DMS 273 treated with DMSO at 0.1 percent for 48 hours (cell line): ENCODE measurements at places on chromosomes 6 and 20.
A peak's percentile ranks its signal among the peaks of the same experiment; 100 is the strongest.

DNA sequence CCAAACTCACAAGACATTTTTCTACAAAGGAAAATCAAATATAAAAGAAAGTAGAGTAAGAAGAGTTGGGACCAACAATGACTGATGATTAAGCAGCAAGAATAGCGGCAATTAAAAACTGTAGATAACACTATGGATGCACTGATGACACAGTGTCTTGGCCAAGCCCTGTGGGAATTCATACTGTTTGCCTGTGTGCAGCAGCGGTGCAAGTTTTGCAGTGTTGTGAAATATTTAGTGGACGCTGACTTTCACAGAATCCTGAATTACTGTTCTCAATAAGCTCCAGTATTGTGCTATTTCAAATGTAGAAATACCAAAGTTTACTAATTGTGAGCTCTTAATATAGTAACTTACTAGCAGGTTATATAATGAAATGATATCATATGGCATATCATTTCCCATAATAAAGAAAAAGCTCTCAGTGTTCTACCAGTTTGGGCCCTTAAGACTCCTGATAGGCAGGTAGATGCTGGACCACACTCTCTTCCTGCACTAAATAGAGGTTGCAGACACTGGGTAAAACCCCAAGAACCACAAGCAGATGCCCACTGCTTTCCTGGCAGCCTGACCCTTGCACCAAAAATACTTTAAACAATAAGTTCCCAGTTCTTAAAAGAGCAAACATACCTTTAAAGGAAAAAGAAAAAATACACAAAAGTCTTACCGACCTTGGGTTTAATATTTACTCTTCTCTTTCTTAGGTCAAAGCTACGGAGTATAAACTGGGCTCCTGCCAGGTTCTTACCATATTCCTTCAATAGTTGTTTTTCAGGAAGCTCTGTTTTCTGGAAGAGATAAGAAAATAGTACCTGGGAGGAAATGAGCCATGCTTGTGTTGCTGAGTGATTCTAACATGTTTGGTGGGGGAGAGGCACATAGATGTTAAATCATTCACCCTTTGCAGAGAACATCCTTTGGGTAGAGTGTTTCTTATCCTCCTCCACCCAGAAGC, 41.6 kb downstream of the ANKEF1 start:
- no peak for DNase-seq

- DNase-seq, result no peak
These were observed 971.5 kb upstream of the CITED2 start for GRCh38 chr6:140345935-140346334.

GRCh38 chr6:25404693-25405169, 125.6 kb downstream of the CARMIL1 start:
- no peak for DNase-seq

- no peak for DNase-seq
These were observed 505.0 kb upstream of the SLC35B3 start for GRCh38 chr6:8940356-8940755.

GRCh38 chr6:20853828-20854227, 319.6 kb downstream of the CDKAL1 start:
- DNase-seq, result no peak

GRCh38 chr6:85576476-85576875, 17.2 kb downstream of the SNX14 start:
- peak; percentile 27 for DNase-seq

GRCh38 chr6:143695969-143696663, 18.4 kb downstream of the PHACTR2 start:
- no peak for DNase-seq

DNA sequence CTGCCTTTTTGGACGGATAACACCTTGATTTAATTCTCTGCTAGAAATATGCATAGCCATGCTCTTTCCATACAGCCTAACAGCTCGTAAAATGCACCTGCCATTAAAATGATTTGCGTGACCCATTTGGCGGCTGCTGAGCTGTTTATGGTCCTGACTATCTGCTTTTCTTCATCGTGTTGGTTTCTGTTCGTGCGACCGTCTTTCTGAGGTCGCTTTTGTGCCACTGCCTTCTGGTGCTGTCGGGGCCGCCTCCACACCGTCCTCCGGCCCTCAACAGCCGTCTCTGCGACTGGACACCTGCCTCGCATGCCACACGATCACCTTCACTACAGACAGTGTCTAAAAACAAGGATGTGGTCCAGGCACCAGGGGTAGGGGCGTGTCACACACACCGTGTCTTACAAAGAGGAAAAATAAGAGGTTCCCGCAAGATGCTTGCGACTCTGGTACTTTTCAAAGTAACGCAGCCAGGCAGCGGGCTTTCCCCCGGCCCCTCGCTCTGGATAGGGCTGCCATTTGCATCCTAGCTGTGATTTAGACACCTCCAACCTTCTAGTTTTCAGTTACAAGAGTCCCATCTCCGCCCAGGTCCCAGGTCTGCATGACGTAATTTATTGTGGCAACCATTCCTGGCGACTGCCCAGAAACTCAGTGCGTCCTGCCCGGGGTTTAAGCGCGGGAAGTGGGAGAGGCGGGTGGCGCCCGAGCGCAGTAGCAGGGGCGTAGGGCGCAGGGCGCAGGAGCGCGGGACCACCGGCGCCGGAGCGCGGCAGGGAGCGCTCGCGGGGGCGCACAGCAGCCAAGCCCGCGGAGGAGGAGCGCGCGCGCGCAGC, at the start of gene STMND1:
TSS of gene STMND1 (plus strand) at position 629 of the 836 bp plus-strand sequence. CDS start 208 bp downstream, outside the sequence.
- no peak for DNase-seq

- DNase-seq, result no peak
These were observed 18.2 kb downstream of the TMEM242 start for GRCh38 chr6:157304899-157305663.

DNA sequence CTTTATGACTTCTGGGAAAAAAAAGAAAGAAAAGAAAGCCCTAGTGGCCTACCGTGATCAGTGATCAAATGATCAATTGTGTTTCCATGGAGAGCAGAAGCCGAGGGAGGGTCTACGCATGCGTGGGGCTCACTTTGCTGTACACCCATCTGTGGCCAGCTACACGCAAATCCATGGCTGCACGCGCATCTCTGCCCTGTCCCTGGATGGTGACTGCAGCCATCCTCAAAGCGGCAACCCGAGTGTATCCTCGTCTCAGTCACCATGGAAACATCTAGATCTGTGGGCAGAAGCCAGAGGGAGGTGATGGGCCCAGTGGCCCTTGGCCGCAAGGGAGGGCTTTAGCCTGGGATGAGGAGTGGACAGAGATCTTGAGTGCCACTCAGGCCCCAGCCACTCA, 785 bp upstream of the ULBP3 start:
- DNase-seq, result no peak

GRCh38 chr20:1616858-1617434, 2.9 kb downstream of the SIRPB1 start:
- DNase-seq, result no peak

DNA sequence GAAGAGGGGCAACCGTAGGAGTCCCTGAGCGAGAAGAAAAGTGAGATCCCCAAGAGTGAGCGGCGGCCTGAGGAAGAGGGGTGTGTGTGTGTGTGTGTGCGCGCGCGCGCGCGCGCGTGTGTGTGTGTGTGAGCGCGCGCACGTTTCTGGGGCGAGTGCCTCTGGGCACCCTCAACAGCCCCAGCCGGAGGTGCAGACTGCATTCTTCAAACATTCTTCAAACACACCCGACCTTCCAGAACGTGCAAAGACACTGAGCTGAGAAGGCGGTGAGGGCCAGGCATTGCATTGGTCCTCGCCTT, 76.2 kb upstream of the FOXP4 start:
- DNase-seq, result no peak

GRCh38 chr6:158057213-158057987, 75.7 kb downstream of the SYNJ2 start:
- DNase-seq, result no peak

GRCh38 chr6:117986396-117986795, 79.3 kb downstream of the SLC35F1 start:
- DNase-seq, result no peak

GRCh38 chr6:3732345-3733141, 19.0 kb downstream of the PXDC1 start:
- DNase-seq, result peak; percentile 31

DNA sequence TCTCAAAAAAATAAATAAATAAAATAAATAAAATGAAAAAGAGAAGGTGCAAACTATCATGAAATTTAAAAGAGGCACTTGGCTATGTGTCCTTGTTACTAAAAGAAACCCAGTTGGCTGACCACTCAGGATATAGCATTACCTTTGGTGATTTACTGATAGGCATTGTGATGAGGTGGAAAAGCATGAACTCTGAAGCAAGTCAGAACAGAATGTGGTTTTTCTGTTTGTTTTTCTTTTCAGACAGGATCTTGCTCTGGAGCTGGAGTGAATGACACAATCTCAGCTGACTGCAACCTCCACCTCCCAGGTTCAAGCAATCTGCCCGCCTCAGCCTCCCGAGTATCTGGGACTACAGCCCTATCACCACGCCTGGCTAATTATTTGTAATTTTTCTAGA, 31.9 kb downstream of the ZNF184 start:
- no peak for DNase-seq

DNA sequence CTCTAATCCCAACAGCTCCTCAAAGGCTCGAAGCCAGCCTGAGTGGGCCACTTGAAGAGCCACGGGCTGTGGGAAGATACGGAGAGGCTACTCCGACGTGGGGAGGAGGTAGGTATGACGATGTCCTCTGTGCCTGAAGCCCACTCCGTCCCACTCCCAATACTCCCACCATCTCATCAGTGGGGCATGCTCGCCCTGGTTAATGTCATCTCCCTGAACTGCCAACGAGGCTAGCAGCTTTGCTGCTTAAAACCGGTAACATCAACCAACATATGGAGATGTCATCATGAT, 11.1 kb downstream of the NRN1 start:
- DNase-seq, result no peak

GRCh38 chr6:77466055-77466450, 2.8 kb upstream of the HTR1B start:
- no peak for DNase-seq

DNA sequence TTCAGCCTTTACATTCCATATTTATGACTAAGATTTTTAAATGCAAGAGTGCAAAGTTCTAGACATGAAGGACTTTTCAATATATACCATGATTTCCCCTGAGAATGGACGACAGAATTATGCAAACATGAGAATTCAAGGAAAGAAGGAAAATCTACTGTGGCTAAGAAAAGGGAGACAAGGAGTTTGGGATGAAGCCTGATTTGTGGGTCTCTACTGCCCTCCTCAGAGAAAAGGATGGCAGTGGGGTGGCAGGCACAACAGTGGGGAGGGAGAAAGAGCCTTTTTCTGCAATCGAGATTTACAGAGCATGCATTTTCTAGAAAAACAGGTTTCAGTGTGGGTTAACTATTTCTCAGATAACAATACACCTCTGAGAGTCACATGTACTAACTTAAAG, 466.9 kb upstream of the NRSN1 start:
- DNase-seq, result peak; percentile 66

DNA sequence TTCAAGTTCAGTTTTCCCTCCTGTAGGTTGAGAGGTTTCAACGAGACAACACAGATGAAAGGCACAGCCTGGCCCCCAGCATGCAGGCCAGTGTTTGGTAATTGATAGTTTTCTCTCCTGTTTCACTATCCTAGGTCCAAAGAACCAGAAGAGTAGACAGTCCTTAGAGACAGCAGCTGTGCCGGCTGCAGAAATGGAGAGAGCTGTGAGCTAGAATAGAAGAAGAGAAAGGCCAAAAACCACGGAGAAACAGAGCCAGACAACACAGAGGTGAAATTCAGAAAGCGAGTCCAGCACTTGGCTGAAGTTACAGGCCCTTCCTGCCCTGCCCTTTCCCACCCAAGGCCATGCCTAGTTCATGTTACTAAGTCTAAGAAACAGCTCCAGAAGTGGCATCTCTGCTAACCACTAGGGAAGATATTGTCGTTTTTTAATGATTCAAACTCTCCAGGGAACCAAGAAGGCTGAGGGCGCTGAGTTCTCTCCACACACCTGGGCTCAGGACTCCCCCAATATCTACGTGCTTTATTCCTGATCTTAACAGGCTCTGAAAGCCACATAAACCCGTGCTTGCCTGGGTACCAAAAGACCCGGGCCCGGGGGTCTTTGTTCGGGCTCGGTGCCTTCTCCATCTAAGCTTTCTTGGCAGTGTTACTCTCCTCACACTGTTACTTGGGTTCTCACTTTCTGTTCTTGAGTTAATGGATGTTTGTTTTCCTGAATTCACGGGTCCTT, 16.5 kb upstream of the RBPJL start:
- DNase-seq, result no peak

DNA sequence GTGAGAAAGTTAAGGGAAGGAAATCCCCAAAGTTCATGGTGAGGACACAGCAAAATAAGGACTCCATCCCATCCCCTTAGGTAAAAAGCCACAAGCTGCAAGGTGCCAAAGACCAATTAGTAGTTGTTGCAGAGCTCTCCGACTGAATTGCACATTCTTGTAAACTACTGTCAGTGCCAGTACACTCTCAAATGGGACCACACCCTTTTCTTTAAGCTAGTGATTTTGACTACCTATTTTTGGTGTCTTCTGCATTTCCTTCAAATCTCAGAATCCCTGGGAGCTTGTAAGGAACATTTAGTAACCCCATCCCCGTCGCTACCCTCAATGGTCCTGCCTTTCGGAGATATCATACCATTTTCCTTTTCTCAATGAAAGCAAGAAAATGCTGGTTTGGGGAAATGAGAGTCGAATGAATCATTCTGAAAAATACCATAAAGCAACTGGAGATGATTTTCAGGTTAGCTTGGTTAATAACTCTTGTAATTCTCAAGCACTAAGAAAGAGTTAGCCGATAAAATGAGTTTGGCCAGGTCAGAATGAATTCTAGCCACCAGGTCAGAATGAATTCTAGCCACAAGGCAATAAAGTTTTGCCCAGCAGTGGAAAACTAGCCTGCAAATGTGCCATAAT, 5.2 kb upstream of the HMGN3 start:
- no peak for DNase-seq

DNA sequence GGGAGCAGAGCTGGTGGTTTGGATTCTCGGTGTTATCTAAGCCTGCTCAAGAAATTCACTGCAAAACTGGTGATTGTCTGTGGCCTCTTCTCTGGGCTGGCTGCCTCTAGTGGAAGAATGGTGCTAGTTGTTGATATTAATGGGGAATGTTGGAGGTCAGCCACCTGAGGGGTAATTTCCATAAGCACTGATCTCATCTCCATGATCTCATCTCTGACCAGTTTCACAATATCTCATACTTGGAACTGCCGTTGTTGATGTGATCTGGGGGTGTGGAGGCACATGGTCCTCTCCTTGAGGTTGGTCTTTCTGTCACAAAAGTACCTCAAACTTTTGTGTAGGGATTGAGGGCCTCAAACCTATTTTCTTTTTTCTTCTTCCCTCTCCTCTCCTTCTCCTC, 102.6 kb downstream of the CD109 start:
- peak; percentile 54 for DNase-seq

DNA sequence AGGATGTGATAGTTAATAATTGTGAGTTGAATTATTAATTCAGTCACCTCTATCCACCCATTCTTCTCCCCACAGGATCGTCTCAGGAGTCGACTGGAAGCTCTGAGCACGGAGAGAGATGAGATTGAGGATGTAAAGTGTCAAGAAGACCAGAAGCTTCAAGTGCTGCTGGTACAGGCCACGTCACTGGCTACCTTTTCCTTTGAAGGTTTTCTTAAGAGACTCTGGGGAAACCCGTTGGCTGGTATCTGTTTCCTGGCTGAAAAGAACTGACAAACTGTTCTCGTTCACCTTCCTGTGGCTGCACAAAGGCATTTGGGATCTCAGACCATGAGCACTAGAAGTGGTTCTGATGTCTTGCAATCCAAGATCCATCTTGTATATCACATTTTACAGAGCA, 3.8 kb downstream of the TRIM15 start:
- no peak for DNase-seq
